ENCODE measurements at places on chromosomes 2 and 18.

- DNase-seq, result no peak
Observed at GRCh38 chr18:63099848-63100629, 219.5 kb downstream of the BCL2 start.

GRCh38 chr18:50065527-50065926, 129.4 kb downstream of the MYO5B start:
- no peak for DNase-seq

GRCh38 chr2:74020702-74021406, 36.1 kb downstream of the TET3 start:
- no peak for DNase-seq

GRCh38 chr2:203431391-203432185, 103.4 kb downstream of the ABI2 start:
- no peak for DNase-seq

- DNase-seq, result no peak
Observed at GRCh38 chr18:12159446-12159845, 65.8 kb downstream of the ANKRD62 start.

DNA sequence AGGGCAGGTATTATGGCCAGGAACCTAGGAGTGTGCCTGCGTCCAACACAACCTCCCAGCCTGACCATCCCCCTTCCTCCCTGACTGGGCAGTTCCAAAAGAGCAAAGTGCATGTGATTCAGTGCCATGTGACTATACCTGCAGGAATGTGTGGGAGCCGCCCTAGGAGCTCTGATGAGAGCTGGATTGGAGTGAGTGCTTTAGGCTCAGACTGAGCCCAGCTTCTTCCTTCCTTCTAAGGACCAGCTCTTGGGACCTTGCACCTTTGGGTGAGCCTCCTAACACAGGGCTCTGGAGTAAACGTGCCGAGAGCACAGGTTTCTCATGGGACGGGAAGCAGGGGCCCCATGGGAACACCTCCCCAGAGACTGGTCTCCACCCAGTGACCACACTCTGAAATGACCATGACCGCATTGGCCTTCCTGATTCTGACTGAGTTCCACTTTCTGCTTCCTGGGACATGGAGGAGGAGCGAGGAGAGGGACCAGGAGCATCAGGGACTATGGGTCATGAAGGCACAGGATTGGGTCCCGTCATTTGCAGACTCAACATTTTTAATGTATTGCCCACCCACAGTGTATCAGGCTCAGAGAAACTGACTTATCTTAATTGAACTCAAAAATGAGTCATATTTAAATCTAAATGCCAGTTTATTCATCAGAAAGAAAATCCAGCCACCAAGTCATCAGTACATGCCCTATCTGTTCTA, 87.8 kb upstream of the BCL2L11 start:
- DNase-seq, result no peak

DNA sequence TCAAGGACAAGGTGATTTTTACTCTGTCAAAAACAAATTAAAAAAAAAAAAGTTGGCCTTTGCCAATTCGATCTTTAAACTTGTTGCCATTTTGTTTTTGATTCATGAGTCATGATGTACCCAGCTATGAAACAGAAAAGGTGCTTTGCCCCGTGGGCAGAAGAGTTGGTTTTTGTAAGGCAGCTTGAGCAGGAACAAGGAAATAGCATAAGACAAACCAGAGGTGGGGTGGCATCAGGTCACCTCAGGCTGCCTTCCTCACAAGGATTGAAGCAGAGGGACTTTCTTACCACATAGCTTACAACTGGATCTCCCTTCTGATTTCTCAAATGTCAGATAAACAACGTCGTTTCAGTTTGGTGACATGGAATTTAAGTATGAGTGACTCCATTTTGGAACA, 123.8 kb downstream of the ARL4C start:
- DNase-seq, result no peak

DNA sequence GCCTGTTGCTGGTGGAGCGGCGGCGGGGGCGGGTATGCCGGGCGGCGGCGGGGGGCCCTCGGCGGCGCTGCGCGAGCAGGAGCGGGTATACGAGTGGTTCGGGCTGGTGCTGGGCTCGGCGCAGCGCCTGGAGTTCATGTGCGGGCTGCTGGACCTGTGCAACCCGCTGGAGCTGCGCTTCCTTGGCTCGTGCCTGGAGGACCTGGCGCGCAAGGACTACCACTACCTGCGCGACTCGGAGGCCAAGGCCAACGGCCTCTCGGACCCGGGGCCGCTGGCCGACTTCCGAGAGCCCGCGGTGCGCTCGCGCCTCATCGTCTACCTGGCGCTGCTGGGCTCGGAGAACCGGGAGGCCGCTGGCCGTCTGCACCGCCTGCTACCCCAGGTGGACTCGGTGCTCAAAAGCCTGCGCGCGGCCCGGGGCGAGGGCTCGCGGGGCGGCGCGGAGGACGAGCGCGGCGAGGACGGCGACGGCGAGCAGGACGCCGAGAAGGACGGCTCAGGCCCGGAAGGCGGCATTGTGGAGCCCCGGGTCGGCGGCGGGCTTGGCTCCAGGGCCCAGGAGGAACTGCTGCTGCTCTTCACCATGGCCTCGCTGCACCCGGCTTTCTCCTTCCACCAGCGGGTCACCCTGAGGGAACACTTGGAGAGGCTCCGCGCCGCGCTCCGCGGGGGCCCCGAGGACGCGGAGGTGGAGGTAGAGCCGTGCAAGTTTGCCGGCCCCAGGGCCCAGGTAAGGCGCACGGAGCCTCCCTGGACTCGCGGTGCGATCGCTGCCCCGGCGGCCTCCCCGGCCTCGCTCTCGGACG, 1.0 kb downstream of the ZCCHC2 start:
- DNase-seq, result peak; percentile 32

DNA sequence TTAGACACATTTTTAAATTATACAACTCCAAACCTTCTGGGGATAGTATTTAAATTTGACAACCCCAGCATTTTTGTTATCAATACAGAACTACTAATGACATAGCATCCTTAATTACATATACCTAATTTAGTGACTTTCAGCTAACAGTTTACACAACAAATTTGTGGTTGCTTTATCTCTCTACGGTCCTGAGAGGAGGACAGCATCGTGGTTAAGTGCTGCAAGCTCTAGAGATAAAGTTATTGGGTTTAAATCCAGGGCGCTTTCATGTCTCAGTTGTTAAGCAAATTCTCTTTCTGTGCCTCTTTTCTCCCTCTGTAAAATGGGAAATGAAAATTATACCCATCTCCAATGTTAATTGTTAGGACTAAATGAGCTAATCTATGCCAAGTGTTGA, 129.3 kb downstream of the METTL4 start:
- no peak for DNase-seq

DNA sequence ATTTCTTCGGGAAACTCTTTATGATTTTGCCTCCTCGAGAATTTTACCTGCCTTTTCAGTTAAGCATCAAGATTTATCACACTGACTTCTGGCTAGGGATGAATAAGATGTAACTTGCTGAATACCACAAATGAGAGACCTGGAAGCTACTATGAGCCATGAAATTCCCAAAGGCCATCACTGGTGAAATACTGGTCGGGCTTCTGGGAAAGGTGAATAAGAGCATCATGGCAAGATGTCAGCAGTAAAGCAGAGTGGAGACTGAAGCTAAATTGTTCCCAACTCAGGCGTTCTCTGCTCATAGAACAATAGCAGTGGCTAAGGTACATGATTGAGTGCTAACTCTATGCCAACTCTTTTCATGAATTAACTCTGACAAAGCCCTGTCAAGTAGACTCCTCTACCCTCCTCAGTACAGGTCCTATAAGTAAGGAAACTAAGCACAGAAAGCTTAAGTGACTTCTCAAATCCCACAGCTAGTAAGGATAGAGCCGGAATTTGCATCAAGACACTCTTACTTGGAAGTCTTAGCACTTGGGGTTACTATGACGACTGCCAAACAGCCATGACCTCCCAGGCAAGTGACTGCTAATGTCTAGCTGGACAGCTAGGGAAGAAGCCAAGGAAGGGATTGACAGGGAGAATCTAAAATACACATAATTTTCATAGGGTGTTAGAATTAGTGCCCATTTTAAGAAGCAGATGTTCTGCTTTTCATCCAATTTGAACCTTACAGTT, 22.7 kb upstream of the DSC3 start:
- DNase-seq, result no peak

- DNase-seq, result no peak
Observed at GRCh38 chr2:121855510-121855909, 100.1 kb downstream of the TSN start.

DNA sequence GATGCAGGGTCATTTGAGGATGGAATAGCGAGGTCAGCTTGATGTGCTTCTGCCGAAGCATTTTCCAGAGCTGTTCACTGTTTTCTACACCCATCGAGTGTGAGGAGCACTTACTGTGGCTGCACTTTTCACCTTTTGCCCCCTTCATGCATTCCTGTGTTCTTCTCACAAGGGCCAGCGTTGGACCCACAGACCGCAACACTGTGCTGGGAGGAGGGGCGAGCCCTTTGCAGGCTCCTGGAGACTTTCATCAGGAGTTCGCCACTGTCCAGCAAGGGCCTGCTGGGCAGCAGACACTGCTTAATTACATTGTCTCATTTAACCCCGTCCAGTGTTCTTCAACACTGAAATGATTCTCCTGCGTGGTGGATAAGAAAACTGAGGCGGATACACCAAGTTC, 29.9 kb downstream of the CYP26B1 start:
- DNase-seq, result no peak

DNA sequence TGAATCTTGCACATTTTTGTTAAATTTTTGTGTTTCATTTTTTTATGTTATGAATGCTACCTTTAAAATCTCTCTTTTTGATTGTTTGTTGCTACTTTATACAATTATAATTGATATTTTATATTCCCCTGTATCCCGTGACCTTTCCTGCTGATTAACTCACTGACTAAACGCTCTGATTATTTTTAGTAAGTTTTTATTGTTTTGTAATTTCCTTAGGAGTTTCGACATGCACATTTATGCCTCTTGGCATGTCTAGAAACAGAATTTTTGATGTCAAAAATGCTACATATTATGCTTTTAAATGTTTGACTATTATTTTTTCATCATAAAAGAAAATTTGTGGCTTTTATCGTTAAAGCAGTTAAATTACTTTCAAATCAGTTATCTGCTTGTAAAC, 1131.6 kb upstream of the TMEFF2 start:
- DNase-seq, result no peak
